Right renal pelvis (tissue), 4 donors: ENCODE measurements at places on chromosomes 11 and 22.

DNA sequence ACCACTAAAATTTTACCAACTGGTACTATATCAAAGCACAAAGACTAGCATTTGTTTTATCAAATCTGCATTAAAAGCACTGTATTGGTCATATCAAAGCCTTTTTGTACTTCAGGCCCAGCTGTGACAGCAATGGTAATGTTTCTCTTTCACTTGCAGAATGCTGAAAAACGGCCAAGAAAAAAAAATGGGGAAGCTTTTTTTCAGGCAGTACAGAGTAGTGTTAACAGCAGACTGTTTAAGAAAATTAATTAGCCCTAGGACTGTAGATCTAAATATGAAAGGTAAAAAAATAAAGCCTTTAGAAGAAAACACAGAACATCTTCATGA is 33.3 kb downstream of the DENND5A start:
- DNase-seq = peak; percentile 52

DNA sequence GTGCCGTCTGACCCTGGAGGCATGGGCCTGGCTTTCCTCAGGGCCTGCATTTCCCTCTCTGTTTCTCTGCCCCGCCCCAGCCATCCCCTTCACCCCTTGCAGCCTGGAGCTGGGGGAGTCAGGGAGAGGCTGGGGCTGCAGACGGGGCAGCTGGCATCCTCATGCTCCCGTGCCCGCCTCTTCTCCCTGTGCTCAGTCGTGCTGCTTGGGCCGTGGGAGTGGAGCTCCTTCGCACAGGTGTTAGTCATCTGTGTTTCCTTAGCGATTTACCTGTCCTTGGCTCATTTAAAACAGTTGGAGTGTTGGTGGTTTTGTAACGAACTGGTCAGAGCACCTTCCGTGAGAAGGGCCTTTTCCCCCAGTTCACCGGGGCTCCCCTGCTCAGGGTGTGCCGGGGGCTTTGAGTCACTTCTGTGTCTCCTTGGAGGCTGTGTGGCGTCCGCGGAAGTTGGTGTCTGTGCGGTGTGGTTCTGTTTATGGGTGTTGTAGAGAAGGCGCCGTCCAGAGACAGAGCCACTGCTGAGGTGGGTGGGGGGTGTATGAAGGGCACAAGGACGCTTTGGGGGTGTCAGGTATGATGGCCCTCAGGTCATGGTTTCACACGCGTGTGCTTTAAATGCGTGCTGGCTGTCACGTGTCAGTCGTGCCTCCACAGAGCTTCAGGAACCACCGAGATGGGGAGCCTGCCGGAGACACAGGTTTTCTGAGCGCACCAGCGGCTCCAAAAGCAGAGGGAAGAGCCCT is 19.5 kb downstream of the BRSK2 start:
- no peak for DNase-seq

DNA sequence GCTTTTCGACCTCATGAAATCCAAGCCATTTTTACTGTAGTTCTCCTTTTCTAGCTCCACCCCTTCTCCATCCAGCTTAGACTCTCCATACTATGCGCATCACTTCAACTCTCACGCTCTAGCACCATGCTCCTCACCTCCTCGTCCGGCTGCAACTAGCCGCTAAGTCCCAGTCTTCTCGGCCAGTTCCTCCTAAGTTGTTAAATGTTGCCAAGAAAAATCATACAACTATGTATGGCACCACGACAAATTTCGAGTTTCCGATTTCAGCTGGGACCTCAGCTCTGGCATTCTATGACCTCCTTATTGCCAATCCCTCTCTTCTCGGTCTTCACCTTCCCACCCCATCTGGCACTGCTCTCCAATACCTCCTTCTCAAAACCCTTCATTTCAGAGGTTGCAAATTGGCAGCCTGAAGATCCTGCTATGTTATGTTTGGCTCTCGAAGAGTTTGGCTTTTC is 1.0 kb downstream of the ZNF70 start:
- no peak for DNase-seq

DNA sequence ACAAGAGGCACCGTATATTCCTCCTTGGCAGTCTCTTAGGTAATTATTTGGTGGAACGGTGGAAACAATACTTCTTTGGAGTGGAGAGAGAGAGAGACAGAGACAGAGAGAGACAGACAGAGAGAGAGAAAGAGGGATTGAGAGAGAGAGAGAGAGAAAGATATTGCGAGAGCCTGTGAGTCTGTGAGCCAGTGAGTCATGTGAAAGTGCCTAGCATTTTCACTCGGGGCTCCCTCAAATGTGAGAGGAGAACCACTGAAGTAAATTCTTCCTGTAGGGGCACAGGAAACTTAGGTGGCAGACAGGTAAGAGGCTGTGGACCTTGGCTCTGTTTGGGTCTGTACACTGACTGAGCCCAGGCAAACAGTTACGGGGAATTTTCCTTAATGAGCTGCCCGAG is 31.6 kb upstream of the SNX19 start:
- no peak for DNase-seq

- no peak for DNase-seq
These were observed 266.0 kb upstream of the ANO3 start for GRCh38 chr11:26065944-26066343.
